ENCODE measurements at places on chromosomes 1 and 21. TPM values are rescaled to one million over a fixed set of nuclear protein-coding genes. Genes with fewer than 3 reads are reported as not detected.
A peak's percentile ranks its signal among the peaks of the same experiment; 100 is the strongest.

- DNase-seq = peak; percentile 85
Measured at GRCh38 chr1:224623743-224624333, 7.7 kb downstream of the CNIH3 start.

DNA sequence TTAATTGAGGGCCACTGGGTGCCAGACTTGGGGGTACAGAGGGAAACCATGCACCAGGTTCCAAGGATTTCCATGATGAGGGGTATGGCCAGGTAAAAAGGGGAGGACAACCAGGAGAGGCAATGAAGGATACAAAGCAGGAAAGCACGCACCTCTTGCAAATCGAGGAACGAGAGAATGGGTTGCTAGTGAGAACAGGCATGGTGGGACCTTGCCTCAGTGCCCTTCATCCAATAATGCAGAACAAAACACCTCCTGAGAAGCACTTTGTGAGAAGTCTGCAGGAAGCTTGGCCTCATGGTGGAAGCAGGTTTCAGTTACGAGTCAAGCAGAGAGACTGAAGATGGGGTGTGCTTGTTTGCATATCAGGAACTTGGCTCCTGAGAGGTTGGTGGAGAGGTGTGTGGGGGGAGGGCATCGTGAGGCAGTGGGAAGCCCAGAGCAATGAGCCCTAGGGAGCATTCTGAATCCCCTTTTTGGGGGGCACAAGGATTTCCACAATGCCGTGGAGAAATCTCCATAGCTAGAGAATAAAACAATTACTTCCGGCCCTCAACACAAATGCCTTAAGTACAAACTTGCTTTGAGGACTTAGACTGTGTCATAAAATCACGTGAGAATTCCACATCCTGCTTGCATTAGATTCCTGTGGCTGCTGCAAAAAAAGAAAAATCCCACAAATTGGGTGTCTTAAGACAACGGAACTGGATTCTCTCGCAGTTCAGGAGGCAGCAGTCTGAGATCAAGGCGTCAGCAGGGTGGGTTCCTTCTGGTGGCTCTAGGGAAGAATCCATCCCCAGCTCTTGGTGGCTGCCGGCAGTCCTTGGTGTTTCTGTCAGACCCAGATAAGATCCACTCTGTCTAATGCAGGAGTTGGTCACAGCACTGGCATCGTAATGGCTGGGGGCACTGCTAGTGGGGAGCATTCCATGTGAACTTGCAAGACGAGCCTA, 54.9 kb upstream of the BACE2 start:
- peak; percentile 86 for DNase-seq

DNA sequence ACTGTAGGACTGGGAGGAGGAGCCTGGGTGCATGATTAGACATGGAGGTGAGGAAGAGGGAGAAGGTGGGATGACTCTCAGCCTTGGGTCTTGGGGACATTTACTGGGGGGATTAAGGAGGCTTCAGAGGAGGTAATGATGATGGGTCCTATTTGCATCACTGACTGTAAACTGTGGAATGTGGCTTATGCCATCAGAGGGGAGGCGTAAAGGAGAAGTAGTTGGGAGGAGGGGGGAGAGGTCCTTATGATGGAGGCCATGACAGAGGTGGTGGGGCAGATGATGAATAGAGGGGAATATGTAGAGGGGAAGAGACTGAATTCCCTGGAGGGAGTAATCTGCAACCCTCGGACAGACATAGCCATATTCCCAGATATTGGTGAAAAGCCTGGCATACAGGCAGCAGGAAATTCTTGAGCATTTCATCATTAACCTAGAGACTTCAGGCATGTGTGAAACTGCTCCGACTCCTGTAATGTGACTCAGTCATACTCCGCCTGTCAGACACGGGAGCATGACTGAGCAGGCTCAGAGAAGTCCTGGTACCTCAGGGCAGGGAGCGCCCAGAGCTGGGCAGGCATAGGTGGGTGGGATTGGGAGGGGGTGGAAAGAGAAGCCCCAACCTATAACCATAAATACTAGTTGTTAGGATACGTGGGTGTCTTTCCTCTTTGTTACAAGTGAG, 8.0 kb upstream of the LCE5A start:
- DNase-seq = peak; percentile 53

The SYNC gene
- 68.7 TPM for total RNA-seq

The DDAH1 gene
- 37.9 TPM for total RNA-seq

GRCh38 chr1:211811848-211812247, 18.7 kb downstream of the LPGAT1 start:
- no peak for DNase-seq
